ENCODE measurements at places on chromosomes 5 and 9.

- DNase-seq: no peak
Observed at GRCh38 chr5:91146230-91146629, 236.9 kb downstream of the ARRDC3 start.

- DNase-seq: no peak
Observed at GRCh38 chr5:1778138-1779020, 21.3 kb downstream of the MRPL36 start.

- no peak for DNase-seq
Observed at GRCh38 chr9:108683245-108683644, 172.5 kb downstream of the ACTL7B start.

DNA sequence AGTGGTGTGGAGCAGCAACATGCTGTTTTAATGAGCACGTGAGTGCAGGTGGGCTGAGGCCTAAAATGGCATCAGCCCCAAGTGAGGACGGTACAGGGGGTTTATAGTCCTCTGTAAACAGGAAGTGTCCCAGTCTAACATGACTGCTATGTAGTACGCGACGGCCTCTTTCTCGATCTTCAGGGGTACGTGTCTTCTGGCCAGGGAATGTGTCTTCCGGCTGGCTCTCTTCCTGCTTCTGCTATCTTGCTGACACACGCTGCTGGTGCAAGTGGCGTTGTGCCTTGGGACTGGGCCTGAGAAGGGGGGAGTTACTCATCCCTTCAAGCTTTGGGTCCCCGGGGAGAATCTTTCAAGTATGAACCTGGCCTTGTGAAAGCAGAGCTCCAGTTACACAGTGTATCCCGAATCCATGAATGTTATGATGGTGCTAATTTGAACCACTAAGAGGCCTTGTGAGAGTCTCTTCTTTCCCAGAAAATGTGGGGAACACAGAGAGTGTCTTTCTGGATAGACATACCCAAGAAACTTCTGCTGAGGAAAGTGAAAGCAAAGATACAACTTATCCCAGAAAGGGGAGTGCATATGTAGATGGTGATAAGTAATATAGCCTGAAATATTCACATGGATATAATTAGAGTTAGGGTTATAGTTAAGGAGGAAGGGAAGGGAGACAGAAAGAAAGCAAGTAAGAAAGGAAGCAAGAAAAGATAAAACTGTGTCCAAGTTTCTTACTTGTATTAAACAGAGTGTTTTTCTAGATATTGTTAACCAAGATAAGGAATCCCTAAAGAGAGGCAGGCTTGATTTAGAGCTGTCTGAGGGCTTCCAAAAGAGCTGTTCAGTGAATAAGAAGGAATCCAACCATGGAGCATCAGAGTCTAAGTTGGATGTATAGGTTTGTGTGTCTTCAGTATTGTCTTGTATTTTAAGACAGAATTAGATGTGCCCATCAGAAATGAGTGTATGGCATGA lies 35.5 kb upstream of the ANXA2R start:
- no peak for DNase-seq

GRCh38 chr5:1354576-1354975 lies 9.7 kb upstream of the CLPTM1L start:
- DNase-seq: no peak

GRCh38 chr9:98781588-98782383 lies 14.6 kb downstream of the ANKS6 start:
- no peak for DNase-seq

GRCh38 chr9:22522206-22522740 lies 75.6 kb downstream of the DMRTA1 start:
- no peak for DNase-seq

DNA sequence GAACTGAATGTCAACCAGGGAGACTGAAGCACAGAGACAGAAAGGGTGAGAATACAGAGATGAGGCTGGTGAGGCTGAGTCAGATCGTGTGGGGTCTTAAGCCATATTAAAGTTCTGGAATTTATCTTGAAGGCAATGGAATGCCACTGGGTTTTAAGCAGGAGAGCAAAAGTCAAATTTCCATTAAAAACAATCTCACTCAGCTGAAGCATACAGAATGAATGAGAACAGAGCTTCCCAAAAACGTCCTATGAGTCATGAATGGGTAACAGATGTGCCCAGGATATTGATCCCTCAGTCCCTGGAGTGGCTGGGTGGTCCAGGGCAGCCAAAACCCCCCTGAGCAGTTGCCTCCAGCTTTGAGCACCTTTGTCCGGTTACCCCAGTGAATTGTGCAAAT lies 44.9 kb downstream of the PFDN1 start:
- DNase-seq: no peak

DNA sequence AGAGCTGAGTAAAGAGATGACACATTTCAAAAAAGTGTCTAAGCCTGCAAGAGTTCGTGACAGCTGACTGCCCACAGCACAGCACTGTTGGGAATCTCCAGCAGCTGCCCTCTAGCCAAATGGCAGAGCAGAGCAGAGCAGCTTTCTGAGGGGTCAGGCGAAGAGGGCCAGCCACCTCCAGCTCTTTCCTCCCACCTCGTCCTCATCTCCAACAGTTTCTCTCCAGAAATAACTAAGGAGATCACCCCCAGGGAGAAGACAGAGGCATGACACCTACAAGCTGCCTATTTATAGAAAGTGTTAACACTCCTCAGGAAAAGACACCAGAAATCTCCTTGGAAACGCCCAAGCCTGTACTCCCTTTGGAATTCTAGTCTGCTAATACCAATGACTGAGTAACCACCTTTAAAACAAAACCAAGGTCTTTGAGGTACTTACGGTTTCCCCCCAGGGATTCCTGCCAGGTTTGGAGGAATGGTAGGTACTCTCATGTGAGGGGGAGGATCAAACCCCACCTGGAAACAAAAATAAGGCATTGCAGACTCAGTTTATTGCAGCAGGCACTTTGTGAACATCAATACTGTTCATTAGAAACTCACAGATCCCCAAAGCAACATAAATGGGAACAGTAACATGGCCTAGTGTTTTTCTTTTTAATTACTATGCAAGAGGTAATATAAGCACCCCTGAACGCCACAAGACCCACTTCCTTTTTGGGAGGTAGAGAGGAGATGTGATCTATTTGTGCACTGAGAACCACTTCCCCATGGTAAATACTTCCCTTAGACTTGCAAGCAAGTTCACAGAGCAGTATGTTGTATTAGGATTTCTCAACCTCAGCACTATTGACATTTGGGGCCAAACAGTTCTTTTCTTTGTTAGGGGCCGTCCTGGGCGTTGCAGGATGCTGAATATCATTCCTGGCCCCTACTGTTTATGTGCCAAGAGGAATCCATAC lies 79.3 kb downstream of the TLE1 start:
- no peak for DNase-seq

DNA sequence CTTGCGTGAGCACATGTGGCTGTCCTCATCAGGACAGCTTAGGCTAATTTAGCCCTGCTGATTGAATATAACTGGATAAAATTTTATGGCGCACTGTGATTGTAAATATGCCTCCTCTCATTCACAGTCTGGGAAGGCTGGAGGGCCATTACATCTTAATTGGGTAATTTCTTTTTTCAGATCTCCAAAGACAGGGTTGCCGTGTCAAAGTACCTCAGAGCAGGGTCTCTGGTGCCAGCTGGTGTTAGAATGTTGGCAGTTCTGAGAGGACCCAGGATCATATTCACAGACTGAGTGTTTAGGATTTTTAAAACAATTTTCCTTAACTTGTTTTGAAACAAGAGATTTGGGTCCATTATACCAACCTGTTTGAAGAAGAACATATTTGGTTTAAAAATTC lies 455.7 kb upstream of the TLE4 start:
- no peak for DNase-seq

DNA sequence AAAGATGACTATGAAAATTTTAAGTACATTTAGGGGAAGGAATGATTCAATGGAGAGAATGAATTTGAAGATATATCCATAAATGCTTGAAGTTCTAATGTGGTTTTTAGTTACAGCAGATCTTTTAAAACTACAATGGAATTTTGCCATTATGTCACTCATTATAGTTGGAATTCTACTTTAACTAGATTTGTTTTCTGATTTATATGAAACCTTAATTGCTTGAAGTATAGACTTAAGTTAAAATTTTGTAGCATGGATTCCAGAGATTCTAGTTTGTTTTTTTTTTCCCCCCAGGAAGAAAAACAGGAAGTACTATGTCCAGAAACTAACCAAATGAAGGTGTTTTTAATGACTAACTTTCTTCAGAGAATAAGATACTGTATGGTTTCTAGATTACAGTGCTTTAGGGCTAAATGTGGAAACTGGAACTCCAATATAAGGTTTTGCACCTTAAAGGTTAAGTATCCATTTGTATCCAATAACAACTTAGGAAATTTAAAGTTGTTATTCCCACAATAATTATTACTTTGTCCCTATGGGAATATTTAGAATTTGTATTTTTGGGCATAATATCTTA lies 70.3 kb downstream of the ZSWIM6 start:
- DNase-seq: no peak

Measured in SW 1271 (cell line).